ENCODE measurements at places on chromosomes 6 and 20.

DNA sequence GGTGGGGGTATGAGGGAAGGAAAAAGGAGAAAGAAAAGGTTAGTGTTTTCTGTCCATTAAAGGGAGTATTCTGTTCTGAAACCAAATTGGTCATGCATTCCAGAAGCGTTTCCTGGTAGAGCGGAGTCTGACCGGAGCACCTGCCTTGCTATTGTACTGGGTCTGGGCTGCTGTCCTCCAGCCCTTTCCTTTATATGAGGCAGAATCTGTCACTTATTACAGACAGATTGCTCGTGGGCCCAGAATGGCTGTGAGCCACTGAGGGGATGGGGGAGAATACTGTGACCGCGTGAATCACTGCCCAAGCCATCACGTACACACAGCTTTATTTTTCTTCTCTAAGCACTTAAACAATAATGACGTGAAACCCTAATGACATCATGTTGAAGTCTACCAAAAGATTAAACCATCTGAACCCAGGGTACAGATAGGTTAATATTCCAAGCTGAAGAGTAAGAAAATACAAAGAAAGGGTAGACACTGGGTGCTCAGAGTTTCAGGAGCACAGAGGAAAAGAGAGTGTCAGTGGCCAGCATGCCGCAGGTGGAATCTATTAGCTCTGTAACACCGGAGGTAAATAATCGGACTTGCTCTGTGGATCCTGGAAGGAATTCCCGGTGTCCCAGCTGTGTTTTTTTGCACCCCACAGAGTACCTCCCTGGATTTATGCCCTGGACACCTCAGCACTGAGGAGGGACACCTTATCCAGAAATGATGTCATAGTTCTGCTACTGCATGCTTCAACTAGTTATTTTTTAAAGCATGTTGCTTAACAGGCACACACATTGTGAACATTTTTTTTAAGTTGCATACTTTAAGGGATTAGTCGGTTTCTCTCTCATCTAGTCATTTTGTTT lies 573.3 kb downstream of the PKHD1 start:
- no peak for DNase-seq

GRCh38 chr20:50129662-50130355 lies 16.9 kb upstream of the UBE2V1 start:
- DNase-seq, result no peak

- no peak for DNase-seq
These were observed 449.0 kb downstream of the QKI start for GRCh38 chr6:163863565-163863964.

DNA sequence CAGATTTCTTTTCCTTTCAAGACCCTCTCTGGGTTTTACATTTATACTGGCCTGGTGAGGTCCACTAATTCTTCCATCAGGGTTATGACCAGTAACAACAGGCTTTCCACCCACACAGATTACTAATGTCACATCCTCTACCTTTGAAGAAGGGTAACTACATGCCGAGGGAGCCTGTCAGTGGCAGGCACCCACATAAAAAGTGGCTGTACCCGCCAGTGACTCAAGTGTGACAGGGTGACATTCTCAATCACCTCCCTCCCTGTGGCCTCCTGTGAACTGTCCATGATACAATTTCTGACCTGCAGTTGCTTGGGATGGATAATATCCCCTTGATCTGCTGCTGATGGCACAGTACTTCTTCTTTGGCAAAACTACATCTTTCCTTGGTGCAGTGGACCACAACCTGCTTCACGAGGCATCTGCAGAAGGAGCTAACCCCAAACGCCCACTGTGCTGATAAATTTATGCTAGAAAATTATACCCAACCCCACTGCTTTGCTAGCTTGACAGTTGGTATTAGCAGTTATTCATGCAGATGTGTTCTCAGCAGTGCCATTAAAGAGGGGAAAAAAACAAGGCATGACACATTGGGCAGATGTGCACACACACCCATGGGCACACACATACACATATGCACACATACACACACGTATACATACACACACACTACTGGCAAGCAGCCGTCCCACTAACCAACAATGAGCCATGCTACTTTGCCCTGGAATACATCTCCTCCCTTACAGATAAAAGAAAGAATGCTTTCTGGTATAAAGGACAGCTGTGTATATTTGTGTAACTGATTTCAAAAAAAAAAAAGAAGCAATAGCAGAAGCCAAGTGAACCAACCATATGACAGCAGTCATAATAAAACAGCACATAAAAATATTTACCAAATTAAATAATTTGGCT lies 20.8 kb downstream of the GFOD1 start:
- DNase-seq, result no peak

DNA sequence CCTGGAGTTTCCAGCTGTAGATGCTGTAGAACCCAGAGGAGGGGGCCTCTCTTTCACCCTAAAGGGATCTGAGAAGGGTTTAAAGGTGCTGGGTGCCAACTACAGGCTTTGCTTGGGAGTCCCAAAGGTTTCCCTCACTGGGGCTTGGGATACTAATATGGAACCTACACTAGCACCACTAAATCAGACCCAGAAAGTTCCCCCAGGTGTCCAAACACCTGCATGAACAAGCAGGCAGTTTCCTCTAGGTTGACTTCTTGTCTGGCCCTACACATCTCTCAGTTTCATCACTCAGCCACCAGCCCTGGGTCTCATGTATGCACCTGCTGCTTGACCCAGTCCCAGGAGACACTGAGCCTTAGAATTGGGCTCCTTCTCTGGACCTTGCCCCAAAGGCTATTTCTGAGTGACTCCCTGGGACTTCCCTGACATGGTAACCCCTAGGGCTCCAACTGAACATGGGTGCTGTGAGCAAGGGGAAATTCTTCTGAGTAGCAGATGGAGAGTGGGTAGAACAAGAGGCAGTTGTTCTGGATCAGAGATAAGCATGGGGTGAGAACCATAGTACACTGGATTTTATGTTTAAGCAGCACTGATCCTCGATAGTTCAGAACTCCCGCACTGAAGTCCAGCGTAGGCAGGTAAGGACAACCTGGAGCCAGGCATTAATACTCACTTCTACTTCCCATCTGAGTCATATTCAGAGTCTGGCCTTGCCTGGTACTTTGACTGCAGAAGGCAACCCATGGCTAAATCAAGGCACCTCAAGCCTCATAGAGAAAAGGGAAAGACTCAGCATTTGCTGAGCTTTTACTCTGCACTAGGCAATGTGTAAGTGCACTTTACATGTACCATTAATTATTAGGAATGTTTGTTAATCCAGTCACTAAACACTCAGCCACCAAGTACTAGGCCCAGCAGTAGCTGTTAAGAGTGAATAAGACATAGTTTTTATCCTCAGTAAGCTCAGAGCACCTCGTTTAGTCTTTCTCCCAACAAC lies 16.8 kb downstream of the BCL2L1 start:
- no peak for DNase-seq

DNA sequence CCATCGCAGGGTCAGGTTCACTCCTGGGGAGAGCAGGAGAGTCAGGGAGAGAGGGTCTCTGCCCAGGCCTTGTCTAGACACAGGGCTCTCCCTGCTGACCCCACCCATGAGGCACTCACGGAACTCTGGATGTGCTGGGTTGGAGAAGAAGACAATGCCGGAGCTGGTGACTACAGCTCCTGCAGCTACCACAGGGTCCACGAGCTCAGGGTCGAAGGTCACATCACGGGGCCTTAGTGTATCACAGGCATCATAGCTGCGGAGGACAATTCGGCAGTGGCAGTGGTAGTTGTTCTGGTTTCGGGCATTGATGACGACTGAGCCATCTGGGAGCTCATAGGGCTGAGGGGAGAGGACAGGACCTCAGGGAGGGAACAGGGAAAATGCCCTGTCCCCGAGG lies 2.7 kb downstream of the NEU1 start:
- no peak for DNase-seq

- no peak for DNase-seq
These were observed 708.2 kb downstream of the PRKN start for GRCh38 chr6:162019349-162019748.

DNA sequence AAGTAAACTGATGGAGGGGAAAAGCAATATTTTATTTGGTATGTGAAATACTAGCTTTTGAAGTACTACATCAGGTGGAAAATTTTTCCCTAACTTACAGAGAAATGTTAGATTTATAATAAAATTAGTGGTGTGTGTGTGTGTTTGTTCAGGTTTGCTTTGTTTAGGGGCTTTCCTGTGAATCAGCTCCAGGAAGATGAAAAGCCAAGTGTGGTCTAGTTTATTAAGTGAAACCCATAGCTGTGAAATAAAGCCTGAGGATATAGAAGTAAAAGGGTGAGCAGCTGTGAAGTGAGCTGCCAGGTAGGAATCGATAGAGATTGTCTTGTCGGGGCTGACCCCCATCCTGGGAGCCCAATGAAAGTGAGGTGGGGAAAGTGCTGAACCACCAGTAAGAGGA lies 347.6 kb upstream of the IMPG1 start:
- no peak for DNase-seq

GRCh38 chr6:63527658-63528514 lies 44.4 kb upstream of the LOC128125822 start:
- DNase-seq, result no peak

DNA sequence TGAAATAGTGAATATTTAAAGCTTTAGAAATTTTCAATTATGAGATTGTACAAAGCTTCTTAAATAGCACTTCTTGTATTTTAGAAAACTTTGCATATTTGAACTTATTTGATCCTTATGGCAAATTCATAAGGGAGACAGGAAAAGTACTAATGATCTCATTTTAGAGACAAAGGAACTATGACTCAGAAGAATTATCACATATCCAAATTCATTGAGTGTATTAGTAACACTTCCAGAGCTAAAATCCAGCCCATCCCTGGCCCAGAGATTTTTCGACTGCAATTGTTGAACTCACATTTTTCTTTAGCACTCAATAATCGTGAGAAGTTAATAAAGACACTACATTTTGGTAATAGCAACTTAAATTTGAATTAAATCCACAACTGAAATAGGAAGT lies 704.3 kb downstream of the EPM2A start:
- DNase-seq, result no peak

GRCh38 chr6:156585859-156586258 lies 191.3 kb upstream of the ARID1B start:
- DNase-seq, result no peak

- no peak for DNase-seq
These were observed 344.3 kb upstream of the ID4 start for GRCh38 chr6:19492636-19493405.

DNA sequence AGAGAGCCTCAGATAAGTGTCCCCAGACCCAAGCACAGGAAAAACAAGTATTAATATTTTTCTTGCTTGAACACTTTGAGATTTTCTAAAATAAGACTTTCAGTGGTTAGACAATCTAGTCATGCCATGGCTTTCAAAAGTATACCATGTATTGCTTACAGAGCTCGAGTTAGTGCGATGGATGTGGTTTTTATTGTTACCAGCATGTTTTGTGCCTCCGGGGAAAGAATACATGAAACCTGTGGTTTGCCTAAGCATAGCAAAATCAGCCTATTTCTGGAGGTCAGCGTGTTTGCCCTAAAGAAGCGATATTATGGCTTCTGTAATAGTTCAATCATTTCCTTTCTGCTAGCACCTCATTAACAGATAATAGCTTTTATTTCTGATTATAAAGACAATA lies 21.6 kb downstream of the RIN2 start:
- DNase-seq, result no peak

- DNase-seq, result no peak
These were observed 108.9 kb upstream of the AHI1 start for GRCh38 chr6:135606392-135606791.

DNA sequence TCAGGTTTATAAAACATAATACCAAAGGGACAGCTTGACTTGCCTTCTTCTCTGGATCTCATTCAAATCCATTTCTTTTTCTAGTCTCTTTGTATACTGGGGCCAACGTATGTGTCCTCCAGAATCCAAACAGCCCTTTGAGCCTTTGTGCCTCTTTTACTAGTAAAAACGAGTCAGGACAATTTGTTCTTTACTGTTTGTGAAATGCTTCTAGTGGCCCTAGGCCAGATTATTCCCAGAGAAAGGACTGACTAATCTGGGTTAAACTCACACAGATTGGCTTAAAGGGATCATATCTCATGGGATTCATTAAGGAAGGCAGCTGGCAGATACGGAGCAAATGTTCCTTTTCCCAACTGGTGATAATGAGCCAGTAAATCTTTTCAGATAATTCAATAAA lies 32.1 kb upstream of the MANEA start:
- DNase-seq, result no peak

GRCh38 chr20:60837173-60837770 lies 414.8 kb upstream of the CDH4 start:
- DNase-seq, result no peak

DNA sequence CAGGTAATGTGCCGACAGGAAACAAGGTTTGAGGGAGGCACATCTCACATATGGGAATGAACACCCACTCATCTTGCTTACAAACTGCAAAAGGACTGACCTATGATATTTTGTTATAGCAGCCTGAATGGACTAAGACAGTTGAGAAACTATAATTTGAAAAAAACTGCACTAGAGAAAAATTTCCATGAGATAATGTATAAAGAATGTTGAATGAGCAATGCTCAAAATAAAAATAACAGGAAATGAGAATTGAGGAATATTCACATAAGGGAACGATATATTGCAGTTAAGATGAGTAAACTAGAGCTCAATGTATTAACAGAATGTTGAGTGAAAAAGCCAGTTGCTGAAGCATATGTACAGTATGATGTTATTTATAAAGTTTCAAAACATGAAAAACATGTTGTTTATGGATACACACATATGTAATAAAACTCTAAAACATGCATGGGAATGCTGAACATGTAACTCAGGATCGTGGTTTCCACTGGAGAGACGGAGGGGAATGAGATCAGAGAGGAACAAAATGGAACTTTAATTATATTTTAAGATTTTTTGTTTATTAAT lies 6.3 kb upstream of the TBC1D22B start:
- DNase-seq, result no peak

- no peak for DNase-seq
These were observed 52.6 kb upstream of the CD93 start for GRCh38 chr20:23138682-23139081.

DNA sequence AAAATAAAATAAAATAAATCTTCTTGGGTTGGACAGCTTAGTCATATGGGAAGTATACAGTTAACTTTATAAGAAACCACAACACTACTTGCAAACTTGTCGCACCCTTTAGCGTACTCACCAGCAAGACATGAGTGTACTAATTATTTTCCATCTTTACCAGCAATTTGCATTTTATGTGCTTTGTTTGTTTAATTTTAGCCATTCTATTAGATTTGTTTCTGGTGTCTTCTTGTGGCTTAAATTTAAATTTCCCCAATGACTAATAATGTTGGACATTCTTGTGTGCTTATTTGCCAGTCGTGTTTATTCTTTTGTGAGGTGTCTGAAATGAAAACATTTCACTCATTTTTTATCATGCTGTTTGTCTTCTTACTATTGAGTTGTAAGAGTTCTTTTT lies 1172.2 kb upstream of the CITED2 start:
- no peak for DNase-seq
